ENCODE measurements at places on chromosomes 16 and 17.

GRCh38 chr16:3618769-3619141, 7.3 kb upstream of the SLX4 start:
- no peak for DNase-seq

- DNase-seq: no peak
These were observed 8.2 kb upstream of the CD300E start for GRCh38 chr17:74631468-74632450.

- DNase-seq: no peak
These were observed 79.7 kb downstream of the VAT1L start for GRCh38 chr16:77868052-77868451.

DNA sequence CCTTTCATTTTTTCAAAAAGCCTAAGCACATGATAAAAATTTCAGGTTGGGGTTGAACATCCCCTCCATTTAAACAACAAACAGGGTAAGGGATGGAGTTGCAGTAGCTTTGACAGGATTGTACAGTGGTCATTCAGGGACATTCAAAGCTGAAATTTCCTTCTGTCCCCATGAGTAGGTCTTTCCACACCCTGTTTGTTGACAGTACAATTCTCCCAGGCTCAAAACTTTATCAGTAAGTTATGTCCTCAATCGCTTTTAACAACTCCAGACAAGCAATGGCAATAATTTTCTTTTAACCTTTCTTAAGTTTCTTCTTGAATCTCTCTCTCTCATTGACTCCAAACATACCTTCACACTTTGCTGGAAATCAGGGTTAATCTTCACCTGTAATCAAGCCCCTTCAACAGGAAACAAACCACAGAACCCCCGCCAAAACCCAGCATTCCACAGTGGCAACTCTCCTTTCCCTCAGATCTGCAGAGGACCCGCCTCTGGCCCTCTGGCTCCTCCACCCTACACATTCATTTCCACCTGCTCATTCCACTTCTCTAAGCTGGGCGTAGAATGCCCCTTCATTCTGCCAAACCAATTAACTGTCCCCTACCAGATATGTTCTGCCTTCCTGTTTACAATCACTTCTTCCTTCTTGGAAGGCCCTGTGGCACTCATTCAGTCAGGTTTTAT, 20.7 kb downstream of the TXNDC11 start:
- DNase-seq: no peak

- DNase-seq: no peak
These were observed 7.6 kb downstream of the CLTC start for GRCh38 chr17:59627274-59627673.

DNA sequence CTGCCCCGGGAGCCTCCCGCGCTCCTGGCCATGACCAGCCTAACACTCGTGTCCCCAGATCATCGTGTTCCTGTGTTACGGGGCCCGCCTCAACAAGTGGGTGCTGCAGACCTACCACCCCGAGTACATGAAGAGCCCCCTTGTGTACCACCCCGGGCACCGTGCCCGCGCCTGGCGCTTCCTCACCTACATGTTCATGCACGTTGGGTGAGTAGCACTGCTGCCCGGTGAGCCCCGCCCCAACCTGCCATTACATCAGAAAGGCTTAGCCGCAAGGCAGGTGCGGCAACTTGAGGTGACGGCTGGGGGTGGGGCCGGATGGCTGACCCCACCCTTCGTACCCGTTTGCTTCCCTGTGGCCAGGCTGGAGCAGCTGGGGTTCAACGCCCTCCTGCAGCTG, 1.4 kb downstream of the RHBDL1 start:
- DNase-seq: no peak

- DNase-seq: no peak
These were observed 23.3 kb downstream of the DEXI start for GRCh38 chr16:10919003-10919351.

- DNase-seq: no peak
These were observed 7.2 kb upstream of the NDRG4 start for GRCh38 chr16:58492735-58493134.

DNA sequence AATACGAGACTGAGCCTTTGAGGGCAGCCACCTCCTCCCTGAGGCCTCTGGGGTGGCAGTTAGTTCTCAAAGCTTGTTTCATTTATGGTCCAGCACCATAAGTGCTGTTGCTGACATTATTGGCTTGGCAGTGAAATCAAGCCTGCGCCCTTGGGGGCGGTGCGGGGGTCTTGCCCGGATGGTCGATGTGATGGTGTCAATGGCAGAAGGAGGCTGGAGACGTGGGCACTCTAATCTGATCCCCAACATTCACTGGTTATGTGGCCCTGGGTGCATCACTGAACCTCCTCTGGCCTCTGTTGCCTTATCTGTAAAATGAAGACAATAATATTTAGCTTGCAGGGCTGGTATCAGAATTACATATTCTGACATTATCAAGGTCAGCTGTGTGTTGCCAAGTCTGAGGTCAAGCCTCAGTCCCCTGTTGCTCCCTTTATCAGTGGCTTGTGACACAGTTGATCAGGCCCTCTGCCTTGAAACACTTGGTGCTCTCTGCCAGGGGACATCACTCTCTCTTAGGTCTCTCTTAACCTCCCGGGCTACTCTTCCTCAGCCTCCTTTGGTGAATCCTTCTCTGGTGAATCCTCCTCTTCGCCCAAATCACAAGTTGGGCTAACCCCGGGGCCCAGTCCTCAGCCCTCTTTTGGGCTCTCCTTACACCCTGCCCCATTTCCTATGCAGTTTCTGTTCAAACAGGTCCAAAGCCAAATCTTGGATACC, 11.8 kb upstream of the TMEM220 start:
- DNase-seq: no peak

DNA sequence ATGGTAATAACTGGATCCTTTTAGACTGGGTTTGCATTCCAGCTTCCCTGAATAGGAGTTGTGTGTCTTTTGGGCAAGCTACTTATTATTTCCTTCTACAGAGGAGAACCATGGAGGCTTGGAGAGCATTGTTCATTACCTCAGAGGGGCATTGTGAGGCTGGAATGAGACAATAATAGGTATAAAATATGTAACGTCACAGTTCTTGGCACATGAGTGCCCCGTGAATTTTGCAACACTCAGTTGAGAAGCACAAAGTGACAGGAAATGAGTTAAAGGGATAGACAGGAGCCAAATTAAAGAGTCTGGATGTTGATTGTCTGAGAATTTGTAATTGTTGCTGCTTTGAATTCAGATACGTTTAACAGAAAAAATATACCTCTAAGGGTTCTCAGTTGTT, 92.2 kb downstream of the CDH8 start:
- DNase-seq: no peak

DNA sequence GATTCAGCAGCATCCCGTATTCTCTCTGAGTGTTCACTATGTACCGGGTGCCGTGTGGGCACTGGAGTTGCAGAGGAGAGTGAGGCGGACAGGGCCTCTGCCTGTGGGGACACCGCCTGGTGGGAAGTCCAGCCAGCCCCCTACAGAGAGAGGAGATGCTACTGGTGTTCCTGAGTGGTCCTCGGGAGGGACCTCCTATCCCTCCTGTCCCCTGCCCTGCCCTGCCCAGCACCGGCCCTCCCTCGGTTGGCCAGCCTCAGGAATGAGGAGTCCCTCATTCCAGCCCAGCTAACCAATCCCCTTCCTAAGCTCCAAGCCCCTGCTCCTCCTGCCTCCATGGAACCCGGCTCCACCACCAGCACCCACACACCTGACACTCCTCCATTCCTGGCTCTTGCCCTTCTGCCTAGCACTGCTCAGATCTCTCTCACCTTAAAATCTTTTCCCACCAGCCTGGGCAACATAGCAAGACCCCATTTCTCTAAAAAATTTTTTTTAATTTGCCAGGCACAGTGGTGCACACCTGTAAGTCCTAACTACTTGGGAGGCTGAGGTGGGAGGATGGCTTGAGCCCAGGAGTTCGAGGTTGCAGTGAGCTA, 2.0 kb downstream of the ASGR2 start:
- no peak for DNase-seq

GRCh38 chr16:68298907-68299561, 11.7 kb downstream of the SLC7A6OS start:
- DNase-seq: no peak

- DNase-seq: no peak
These were observed 20.8 kb downstream of the FANCA start for GRCh38 chr16:89795676-89796075.

GRCh38 chr17:1137465-1137894, 42.3 kb downstream of the ABR start:
- no peak for DNase-seq

- DNase-seq: no peak
These were observed 1.5 kb downstream of the GAA start for GRCh38 chr17:80102664-80103448.

DNA sequence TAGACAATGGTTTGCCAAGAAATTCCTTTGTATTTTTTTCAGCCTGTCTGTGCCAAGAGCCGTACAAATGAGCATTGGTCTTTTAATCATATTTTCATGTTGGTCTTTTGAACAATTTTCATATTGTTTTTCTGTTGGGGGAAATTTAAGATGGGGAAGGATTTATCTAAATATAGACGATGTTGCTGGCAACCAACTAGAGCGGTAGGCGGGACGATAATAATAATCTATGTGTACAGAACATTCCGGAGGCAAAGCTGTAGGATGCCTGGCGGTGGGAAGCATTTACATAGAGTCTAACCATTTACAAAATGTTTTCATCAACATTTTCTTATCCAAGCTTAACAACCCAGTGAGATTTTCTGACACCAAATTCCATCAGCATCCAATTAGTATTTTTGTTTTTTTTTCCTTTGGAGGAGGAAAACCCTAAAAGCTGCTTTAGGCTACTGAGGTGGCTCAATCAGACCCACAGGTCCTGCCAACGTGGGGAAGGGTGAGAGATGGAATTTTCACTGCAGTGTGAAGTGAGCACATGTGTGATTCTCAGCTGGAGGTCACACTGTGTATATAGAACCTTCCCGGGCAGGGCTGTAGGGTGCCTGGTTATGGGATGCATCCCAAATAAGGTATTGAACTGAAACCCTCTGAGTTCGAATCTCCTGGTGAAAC, 11.7 kb upstream of the SEC14L1 start:
- no peak for DNase-seq

- DNase-seq: no peak
These were observed 1.4 kb downstream of the DHX33 start for GRCh38 chr17:5467416-5467815.
